Activated CD4-positive, alpha-beta memory T cell treated with anti-CD3 and anti-CD28 coated beads for 36 hours (primary cell): ENCODE measurements at places on chromosomes 1 and 21. TPM values are rescaled to one million over a fixed set of nuclear protein-coding genes. Genes with fewer than 3 reads are reported as not detected.
A peak's percentile ranks its signal among the peaks of the same experiment; 100 is the strongest.

The C1QC gene
- not detected for total RNA-seq

The CSMD2 gene
- not detected for total RNA-seq

- H3K27ac ChIP-seq: no peak overlapping the region
- H3K4me3 ChIP-seq: no peak overlapping the region
- DNase-seq: no peak
- peaks cover 3% of the 10 kb centered on the region for H3K4me1 ChIP-seq
- H3K36me3 ChIP-seq: no peaks in the 10 kb centered on the region
- peaks cover 5% of the 10 kb centered on the region for H3K27me3 ChIP-seq
Measured at GRCh38 chr1:7726623-7727022, 44.5 kb upstream of the VAMP3 start.

The LORICRIN gene
- not detected for total RNA-seq

DNA sequence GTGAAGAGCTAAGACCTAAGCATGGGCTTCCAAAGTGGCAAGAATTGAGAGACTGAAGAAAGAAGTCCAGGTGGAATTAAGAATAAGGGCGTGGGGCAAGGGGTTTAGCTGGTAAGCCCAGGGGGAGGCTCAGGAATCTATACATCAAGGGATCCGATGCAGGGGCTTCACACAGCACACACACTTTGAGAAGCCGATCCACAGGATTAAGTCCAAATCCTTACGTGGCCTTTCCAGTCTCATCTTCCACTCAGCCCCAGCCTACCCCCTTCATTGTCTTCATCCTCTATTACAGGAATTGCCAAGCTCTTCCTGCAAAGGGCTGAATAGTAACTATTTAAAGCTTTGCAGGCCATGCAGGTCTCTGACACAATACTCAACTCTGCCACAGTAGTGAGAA lies 101.3 kb downstream of the TGFBR3 start:
- H3K4me3 ChIP-seq: no peak overlapping the region
- H3K36me3 ChIP-seq: peaks cover 16% of the 10 kb centered on the region
- peaks cover 8% of the 10 kb centered on the region for H3K4me1 ChIP-seq
- no peak for DNase-seq
- H3K27me3 ChIP-seq: no peaks in the 10 kb centered on the region
- H3K27ac ChIP-seq: no peak overlapping the region

DNA sequence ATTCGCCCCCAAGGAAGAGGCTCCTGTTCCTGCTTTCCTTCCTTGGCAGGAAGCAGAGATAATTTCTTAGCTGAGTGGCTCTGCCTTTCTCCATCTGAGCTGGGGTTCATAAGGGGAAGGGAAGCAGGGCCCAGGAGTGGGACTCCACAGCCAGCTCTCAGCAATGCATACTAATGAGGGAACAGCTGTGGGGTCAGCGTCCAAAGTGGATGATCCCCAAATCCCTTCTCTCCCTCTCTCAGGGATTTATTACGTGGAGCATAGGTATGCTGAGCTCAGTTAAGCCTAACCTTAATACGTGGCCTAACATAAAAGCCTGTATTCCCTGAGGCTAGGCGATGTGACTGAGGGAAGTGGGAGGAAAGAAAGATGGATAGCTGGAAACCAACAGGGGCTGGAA lies 87.3 kb upstream of the CTTNBP2NL start:
- no peak overlapping the region for H3K27ac ChIP-seq
- H3K36me3 ChIP-seq: no peaks in the 10 kb centered on the region
- peaks cover 9% of the 10 kb centered on the region for H3K27me3 ChIP-seq

- H3K27me3 ChIP-seq: peaks cover 17% of the 10 kb centered on the region
- H3K4me3 ChIP-seq: no peak overlapping the region
- no peaks in the 10 kb centered on the region for H3K36me3 ChIP-seq
- no peaks in the 10 kb centered on the region for H3K4me1 ChIP-seq
- no peak overlapping the region for H3K27ac ChIP-seq
Measured at GRCh38 chr1:205986861-205987260, 16.3 kb downstream of the RAB7B start.

DNA sequence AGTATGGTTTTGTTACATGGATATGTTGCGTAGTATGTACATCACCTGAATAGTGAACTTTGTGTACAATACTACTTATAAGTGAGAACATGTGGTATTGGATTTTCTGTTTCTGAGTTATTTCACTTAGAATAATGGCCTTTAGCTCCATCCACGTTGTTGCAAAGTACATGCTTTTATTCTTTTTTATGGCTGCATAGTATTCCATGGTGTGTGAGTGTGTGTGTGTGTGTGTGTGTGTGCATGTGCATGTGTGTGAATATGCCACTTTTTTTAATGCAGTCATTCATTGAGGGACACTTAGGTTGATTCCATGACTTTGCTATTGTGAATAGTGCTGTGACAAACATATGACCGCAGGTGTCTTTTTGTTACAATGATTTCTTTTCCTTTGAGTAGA lies 147.8 kb downstream of the LEPR start:
- H3K36me3 ChIP-seq: peaks cover 2% of the 10 kb centered on the region
- no peaks in the 10 kb centered on the region for H3K4me1 ChIP-seq
- DNase-seq: no peak
- no peak overlapping the region for H3K4me3 ChIP-seq

The C1QB gene
- total RNA-seq: not detected

DNA sequence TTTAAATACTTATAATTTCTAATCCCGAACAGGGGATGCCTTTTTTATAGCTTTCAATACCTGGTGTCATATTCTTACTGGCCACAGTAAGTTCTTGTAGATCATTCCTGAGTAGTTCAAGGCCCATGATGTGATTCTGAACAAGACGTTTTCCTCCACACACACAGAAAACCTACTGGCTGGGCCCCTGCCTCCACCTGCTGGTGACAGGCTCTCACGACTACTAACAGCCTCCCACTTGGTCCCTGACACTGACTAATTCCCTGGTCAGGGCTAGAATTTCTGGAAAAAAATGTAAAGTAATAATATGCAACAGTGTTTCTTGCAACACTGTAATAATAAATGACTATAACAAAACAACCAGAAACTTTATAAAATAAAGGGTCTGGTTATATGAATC lies 50.4 kb upstream of the RIPK4 start:
- peaks cover 7% of the 10 kb centered on the region for H3K36me3 ChIP-seq
- peaks cover 2% of the 10 kb centered on the region for H3K4me1 ChIP-seq
- no peaks in the 10 kb centered on the region for H3K27me3 ChIP-seq
- no peak overlapping the region for H3K27ac ChIP-seq

DNA sequence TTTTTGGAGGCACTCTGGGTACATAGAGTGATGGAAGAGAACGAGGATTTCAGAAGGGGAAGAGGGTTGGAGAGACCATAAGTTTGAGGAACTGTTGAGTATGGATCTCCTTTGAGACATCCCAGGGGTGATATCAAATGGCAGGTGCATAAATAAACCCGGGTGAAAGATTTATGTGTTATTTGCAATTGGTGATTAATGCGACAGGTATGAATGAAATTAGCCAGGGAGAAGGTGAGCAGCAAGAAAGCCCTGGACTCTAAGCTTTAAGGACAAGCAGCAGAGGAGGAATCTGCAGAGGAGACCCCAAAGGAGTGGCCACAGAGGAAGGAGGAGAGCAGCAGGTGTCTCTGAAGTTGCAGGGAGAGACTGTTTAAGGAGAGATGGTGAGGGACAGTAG lies 8.8 kb upstream of the REN start:
- no peak for DNase-seq
- H3K4me1 ChIP-seq: no peaks in the 10 kb centered on the region
- no peak overlapping the region for H3K4me3 ChIP-seq
- H3K27ac ChIP-seq: no peak overlapping the region
- H3K27me3 ChIP-seq: peaks cover 8% of the 10 kb centered on the region

GRCh38 chr1:243320224-243320623 lies 64.4 kb downstream of the SDCCAG8 start:
- H3K36me3 ChIP-seq: peaks cover 10% of the 10 kb centered on the region
- no peak for DNase-seq
- H3K27me3 ChIP-seq: no peaks in the 10 kb centered on the region
- H3K27ac ChIP-seq: no peak overlapping the region
- no peaks in the 10 kb centered on the region for H3K4me1 ChIP-seq

The TGFBR3 gene
- 4.9 TPM for total RNA-seq

DNA sequence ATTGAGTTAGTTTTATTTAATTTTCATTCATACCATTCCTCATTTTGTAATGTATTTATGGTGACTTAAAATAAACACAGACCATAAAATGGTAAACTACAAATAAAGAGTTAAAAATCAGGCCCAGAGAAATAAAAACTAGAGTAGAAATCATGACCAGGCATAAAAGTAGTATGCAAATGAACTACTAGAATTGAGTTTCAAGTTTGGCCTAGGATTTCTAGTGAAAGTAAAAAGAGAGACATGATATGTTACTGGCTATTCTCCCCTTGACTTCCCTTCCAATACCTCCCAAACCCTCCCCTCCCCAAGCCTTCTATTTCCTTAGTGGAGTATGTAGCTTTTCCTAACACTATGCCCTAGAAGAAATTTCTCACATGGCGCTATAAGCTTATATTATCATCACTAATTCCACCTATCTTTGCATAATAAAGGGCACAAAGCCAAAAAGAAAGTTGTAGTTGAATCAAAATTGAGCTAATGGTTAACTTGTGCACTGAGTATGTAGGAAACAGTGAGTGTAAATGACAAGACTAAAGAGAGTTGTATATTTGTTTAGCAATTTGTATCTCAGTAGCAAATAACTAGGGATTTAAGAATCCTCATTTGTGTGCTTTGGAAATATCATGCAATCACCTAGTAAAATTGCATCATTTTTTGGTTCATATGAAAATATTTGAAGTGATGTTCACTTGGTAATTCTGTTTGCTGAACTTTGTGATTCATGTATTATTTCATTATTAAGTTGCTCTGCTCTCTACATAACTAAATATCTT lies 29.7 kb upstream of the CDC14A start:
- H3K27ac ChIP-seq: peak overlapping the region; percentile 42
- peaks cover 3% of the 10 kb centered on the region for H3K36me3 ChIP-seq
- no peak overlapping the region for H3K4me3 ChIP-seq
- no peaks in the 10 kb centered on the region for H3K27me3 ChIP-seq
- H3K4me1 ChIP-seq: peaks cover 13% of the 10 kb centered on the region

DNA sequence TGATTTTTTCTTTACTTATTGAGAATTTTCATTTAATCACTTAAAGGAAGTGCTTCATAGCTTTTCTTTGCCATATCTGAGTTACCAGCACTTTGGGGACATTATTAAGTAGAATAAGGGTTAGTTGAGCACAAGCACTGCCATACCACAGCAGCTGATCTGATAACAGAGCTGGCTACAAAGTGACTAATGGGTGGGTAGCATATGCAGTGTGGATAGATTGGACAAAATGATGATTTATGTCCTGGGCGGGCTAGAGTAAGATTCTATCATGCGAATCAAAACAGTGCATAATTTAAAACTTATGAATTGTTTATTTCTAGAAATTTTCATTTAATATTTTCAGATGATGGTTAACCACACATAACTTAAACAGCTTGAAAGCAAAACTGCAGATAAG lies 102.2 kb upstream of the SNX7 start:
- no peaks in the 10 kb centered on the region for H3K4me1 ChIP-seq
- H3K36me3 ChIP-seq: no peaks in the 10 kb centered on the region
- DNase-seq: no peak
- H3K4me3 ChIP-seq: no peak overlapping the region
- H3K27me3 ChIP-seq: no peaks in the 10 kb centered on the region
- no peak overlapping the region for H3K27ac ChIP-seq

The NUP210L gene
- total RNA-seq: 0.12 TPM

- H3K36me3 ChIP-seq: no peaks in the 10 kb centered on the region
- H3K4me1 ChIP-seq: no peaks in the 10 kb centered on the region
- peak; percentile 16 for DNase-seq
- H3K27ac ChIP-seq: no peak overlapping the region
- H3K27me3 ChIP-seq: no peaks in the 10 kb centered on the region
Measured at GRCh38 chr21:28522014-28522799, 470.5 kb downstream of the LTN1 start.
